ENCODE measurements at places on chromosomes 5 and 9. TPM values are rescaled to one million over a fixed set of nuclear protein-coding genes. Genes with fewer than 3 reads are reported as not detected.

DNA sequence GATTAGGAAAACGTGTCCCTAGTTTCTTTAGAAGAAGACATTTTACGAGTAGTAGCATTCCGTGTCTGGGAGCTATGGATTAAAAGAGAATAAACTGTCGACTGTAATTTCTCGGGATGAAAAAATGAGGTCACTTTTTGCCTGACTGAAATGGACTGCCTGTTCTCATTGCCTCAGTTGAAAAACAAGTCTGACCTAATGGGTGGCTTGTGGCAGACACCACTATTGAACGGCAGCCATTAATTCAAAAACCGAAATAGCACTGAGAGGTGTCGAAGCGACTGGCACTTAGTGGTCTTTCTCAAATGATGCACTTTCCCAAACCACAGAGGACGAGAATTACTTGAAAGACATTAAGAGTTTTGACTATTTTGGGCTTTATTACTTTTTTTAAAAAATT, 35.4 kb downstream of the OSTF1 start:
- no peak for DNase-seq

Gene CTXN3
- polyA plus RNA-seq, result 79.2 TPM

DNA sequence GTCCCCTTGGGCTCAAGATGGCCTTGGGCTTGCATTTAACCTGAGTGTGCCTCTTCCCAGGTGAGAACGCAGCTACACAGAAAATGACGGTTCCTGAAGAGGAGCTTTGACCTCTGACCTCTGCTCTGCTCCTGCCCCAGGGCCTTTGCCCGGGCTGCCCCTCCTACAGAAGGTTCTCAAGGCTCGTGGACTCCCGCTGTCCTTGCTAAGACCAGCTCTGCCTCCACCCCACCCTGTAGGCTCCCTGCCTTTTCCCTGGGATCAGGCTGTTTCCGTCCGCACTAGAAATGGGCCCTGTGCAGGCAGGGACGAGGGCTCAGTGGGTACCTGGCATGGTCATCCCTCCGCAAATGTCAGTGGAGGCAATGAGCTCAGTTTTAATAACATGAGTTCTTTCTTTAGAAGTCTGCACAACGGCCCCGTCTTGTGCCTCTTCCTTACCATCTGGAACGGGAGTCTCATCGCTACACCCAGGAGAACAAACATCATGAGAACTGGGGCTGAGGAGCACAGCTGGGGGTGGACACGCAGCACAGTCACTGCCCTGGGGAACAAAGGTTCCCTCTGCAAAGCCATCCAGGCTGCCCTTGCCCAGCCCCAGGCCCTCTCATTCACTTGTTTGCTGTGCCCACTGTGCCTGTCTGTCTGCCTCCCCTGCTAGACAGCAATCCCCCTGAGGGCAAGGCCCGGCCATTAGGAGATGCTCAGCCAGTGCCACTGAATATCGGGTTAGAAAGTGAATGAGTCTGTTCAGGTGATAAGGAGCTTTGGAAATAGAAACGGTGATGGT, 26.7 kb upstream of the LPCAT1 start:
- no peak for DNase-seq

DNA sequence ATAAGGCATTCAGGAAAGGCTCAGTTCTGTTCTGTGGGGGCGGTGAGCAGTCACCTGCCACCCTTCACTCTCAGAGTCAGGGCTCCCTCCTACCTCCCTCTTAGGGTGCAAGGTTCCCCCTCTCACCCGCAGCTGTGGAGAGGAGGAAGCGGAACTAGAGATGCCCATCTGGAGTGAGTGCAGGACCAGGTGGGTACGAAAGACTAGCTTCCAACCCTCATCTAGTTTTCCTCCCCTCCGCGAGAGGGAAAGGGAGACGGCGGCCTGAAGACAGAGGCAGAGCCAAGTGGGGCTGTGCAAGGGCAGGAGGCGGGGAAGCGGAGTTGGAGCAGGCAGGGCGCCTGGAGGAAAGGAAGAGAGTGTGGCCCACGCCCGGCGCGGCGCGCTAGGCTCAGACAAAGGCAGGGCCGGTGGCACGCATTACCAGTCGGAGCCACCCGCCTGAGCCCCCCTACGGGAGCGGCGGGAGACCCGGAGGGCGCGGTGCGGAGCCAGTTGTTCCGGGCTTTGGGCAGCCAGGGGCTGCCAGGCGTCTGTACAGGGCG, 7.3 kb downstream of the PRR7 start:
- no peak for DNase-seq

DNA sequence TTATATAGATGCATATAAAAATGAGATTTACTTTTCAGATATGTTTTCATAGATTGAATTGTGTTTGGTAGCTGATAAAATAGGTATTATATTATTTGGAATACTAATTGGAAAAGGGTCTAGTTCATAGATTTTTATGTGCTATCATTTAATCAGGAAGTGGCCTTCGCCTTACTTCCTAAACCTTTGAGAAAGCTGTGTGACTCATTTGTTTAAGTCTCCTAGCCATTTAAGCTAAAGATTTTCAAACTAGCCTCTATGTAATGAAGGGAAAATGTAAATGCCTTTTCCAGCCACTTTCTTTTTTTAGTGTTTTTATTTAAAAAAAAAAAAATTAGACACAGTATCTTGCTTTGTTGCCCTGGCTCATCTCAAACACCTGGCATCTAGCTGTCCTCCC, 97.5 kb downstream of the DMXL1 start:
- no peak for DNase-seq

GRCh38 chr5:27722337-27722736, 684.0 kb upstream of the CDH9 start:
- DNase-seq, result no peak

GRCh38 chr9:20403346-20403745, 219.0 kb downstream of the MLLT3 start:
- no peak for DNase-seq

DNA sequence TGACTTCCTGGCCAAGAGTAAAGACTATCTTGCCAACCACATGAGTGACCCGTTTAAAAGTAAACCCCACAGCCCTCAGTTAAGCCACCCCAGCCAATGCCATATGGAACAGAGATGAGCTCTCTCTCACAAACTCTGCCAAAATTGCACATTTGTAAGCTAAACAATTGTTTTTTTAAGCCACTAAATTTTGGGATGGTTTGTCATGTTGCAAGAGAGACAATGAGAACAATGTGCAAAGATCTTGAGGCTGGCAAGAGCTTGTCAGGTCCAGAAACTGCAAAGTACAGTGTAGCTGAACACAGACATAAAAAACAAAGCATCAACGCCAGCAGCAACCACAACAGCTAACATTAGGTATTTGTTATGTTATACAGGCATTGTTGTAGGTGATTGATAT, 27.8 kb downstream of the HOMER1 start:
- no peak for DNase-seq

DNA sequence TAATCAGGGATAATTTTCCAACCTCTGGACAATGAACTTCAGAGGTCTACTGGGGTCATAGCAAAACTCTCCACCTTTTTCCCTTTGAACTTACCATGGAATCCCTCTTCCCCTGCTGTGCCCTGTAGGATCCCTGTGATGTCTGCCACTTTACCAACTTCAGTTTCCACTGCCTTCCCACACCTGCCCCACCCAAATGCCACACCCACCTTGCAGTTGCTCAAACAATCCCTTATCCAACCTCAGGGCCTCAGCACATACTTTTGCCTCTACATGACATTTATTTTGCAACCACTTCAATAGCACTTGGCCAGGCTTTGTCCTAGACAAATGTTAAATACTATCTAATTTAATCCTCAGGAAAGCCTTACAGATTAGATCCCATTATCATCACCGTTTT, 463.7 kb upstream of the WWC1 start:
- no peak for DNase-seq

DNA sequence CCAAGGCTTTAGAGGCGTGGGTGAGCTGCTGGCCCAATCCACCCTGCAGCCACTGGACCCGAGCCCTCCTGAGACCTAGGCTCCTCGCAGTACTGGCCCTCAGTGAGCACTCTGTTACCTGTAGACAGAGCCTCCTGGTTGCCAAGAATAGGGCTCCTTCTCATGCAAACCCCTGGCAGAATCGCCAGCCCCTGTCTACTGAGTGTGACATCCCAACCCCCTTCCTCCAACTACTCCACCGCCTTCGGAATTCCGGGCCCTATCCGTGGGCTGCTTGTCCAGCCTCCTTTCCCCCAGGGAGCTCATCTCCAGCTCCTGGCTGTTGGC, 23.8 kb upstream of the COL5A1 start:
- DNase-seq, result no peak

- no peak for DNase-seq
These were observed 95.6 kb upstream of the SPOCK1 start for GRCh38 chr5:137594717-137595116.

Gene CCDC187
- polyA plus RNA-seq, result 0.84 TPM

Gene COL5A1
- polyA plus RNA-seq, result 2.4 TPM

- DNase-seq, result no peak
These were observed at the start of gene FAM221B for GRCh38 chr9:35828716-35829083. Gene FAM221B (minus strand): TSS chr9:35828732. CDS start chr9:35826161, 2,571 bp downstream.

Gene ARAP3
- polyA plus RNA-seq, result 7.2 TPM

Gene SCGB3A1
- polyA plus RNA-seq, result 2.3 TPM

DNA sequence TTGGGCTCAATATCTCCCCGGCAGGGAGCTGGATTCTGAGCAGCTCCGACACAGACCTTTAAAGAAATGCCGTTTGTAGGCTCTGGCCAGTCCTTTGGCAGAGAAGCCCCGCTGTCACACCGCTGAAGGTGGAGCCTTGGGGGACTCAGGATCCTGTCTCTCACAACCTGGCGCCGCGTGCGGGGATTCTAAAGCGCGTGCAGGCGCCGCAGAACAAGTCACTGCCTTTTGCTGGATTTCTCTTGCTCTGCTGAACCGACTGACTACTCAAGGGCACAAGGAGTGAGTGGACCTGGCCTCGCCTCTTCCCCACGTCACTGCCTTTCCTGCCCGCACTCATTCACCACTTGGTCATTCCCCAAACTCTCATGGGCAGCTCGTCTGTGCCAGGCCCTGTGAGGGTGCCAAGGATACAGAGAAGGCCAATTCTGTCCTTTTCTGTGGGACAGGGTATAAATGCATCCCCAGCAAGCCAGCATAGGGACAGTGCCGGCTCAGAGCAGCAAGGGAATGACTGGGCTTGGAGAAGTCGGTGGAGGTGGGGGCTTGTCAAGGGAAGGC, 69.3 kb downstream of the CRB2 start:
- DNase-seq, result no peak

Gene STX17
- polyA plus RNA-seq, result 5.2 TPM

DNA sequence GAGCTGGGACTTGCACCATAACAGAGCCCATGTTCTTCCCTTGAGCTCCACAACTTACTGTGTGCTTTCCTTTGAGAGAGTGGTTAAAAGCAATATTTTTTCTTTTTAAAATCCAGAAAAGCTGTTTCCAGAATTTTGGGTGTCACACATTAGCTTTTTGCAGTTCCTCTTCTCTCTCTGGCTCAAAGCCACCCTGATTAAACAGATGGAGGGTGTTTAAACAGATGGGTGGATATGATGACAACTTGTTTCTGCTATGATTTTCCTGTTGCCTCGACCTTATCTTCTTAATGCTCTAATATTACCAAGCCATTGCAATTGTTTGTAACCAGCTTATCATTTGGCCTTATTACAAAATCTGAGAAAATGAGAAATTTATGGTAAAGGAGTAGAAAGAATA, 22.9 kb upstream of the CFAP95 start:
- no peak for DNase-seq

GRCh38 chr5:143023411-143024096, 253.4 kb downstream of the ARHGAP26 start:
- no peak for DNase-seq

Gene STK32A
- polyA plus RNA-seq, result 7.8 TPM

DNA sequence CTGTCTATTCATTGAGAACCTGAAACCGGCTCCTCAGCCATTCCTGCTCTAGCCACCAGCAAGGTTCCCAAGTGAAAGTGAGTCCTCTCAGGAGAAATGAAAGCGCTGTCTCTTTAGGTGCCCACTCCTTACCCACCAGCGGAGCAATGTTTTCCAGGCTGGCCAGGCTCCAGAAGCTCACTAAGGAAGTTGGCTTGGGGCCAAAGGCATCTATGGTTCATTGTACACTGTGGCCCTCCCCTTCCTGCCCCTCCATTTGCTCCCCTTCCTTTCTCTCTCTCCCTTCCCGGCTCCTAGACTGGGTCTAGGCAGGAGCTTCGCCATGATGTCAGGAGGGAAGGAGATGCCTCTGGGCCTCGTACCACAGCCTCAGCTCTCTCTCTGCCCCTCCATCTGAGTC, 1.1 kb upstream of the GABRP start:
- DNase-seq, result no peak

GRCh38 chr5:1504617-1505016, 19.1 kb downstream of the LPCAT1 start:
- DNase-seq, result no peak

DNA sequence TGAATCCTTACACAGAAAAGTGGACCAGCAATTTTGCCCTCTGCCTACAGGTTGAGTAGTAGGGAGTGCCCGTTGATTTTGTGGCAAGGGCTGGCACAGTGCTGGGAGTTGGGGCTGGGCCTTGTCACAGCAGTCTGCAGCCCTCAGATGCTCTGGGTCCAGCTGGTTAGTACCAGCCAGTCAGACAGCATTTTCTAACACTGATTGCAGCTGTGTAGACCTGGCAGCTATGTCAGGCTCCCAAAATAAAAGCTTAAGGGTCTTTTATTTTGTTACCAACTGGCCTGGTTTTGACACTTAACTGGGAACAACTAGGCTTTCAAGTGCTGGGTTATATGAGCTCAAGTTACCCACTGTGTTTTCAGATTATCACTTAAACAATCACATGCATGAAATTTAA, 57.7 kb downstream of the MAT2B start:
- DNase-seq, result no peak

- no peak for DNase-seq
These were observed 30.0 kb upstream of the CLINT1 start for GRCh38 chr5:157888814-157889532.

DNA sequence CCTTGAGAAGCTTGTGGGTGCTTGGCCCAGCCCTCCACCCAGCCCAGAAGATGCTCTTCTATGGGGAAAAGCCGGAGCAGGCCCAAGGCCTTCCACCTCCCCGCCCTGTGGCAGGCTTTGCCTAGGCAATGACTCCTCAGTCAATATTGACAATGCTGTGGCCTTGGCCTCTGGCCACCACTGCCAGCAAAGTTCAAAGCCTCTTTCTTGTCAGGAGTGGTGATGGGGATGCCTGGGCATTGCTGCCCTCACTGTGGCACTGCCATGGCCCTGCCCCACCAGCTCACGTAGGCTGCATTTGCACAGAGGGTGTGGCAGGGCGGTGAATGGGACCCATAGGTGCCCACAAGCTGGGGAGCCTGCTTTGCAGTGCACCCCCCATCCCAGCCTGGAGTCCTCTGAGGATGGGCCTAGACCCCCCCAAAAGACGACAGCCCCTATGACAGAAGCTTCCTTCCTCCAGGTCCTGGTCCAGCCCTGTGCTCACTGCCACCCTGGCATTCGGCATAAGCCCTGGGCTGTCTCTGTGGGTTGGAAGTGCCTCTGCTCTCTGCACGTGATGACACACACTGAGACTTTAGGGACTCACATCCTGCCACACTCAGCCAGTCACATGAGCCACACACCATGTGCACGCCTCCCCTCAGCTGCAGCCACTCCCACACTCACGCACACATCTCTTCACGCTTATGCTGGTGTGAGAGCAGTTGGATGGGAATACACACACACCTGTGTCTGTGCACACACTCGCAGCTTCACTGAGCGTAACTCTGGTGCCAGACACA, 31.1 kb downstream of the MORN5 start:
- no peak for DNase-seq

Gene HCN1
- polyA plus RNA-seq, result not detected

GRCh38 chr9:136606687-136607333, 55.9 kb upstream of the EGFL7 start:
- DNase-seq, result no peak
